ENCODE measurements at places on chromosomes 16 and 17. TPM values are rescaled to one million over a fixed set of nuclear protein-coding genes. Genes with fewer than 3 reads are reported as not detected.

Gene TNP2
- total RNA-seq = not detected

Gene C16orf89
- not detected for total RNA-seq

Gene GRAPL
- total RNA-seq = 3.2 TPM

GRCh38 chr17:46078675-46079074 is 79.6 kb downstream of the STH start:
- H3K36me3 ChIP-seq = peaks cover 22% of the 10 kb centered on the region
- no peak overlapping the region for H3K4me3 ChIP-seq
- peak overlapping the region; percentile 59 for H3K27ac ChIP-seq

GRCh38 chr16:24077292-24077691 is 178.8 kb upstream of the CACNG3 start:
- H3K27ac ChIP-seq = no peak overlapping the region
- H3K36me3 ChIP-seq = no peaks in the 10 kb centered on the region
- H3K4me1 ChIP-seq = peaks cover 25% of the 10 kb centered on the region
- no peaks in the 10 kb centered on the region for H3K27me3 ChIP-seq
- no peak overlapping the region for H3K4me3 ChIP-seq

- no peaks in the 10 kb centered on the region for H3K36me3 ChIP-seq
- H3K27me3 ChIP-seq = no peaks in the 10 kb centered on the region
- H3K4me3 ChIP-seq = no peak overlapping the region
- peaks cover 9% of the 10 kb centered on the region for H3K4me1 ChIP-seq
- H3K27ac ChIP-seq = no peak overlapping the region
- no peak for DNase-seq
These were observed 4.9 kb upstream of the CAMKK1 start for GRCh38 chr17:3897731-3898130.

Gene LITAFD
- not detected for total RNA-seq

DNA sequence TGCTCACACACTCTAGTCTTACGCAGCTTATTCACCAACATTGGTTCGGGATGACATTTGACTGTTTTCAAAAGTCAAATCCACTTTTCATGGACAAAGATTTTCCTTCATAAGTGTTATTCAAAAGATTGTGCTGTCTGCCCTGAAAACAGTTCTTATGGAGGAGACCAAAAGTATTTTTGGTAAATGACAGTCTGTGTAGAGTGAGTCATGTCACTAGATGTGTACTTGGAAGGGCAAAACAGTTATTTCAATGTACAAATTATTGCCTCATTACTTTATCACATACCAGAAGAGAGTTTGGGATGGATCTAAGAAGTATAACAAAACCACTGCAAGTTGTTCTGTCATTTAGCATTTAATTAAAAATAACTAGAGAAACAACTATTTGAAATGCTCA is 265.6 kb downstream of the CDH13 start:
- no peaks in the 10 kb centered on the region for H3K4me1 ChIP-seq
- H3K36me3 ChIP-seq = no peaks in the 10 kb centered on the region
- H3K27ac ChIP-seq = no peak overlapping the region
- DNase-seq = no peak
- H3K27me3 ChIP-seq = peaks cover under 1% of the 10 kb centered on the region
- H3K4me3 ChIP-seq = no peak overlapping the region

Gene GTF3C1
- total RNA-seq = 50.6 TPM

DNA sequence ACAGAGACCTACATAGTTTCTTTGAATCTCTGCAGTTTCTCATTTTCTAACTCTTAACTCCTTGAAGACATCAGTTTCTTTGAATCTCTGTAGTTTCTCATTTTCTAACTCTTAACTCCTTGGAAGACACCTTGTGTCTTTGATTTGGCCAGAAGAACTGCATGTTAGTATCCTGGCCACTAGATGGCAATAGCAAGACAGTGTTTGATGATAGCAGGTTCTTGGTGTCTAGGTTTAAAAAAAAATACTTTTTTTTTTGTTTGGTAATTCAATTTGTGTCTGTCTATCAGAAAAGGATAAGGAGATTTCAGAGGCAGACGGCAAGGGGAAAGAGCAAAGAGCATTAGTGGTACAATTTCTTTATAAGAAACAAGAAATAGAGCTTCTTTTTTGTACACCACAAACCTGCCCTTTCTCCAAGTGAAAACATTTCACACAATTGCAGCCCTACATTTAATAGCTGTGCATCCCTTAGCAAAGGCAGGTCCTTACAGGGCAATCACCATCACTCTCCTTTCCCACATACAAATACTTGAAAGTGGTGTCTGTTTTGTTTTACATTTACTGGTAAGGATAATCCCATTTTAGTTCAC is 1324.9 kb upstream of the CDH8 start:
- H3K36me3 ChIP-seq = no peaks in the 10 kb centered on the region
- no peak overlapping the region for H3K4me3 ChIP-seq
- H3K27ac ChIP-seq = no peak overlapping the region
- H3K4me1 ChIP-seq = no peaks in the 10 kb centered on the region
- H3K27me3 ChIP-seq = no peaks in the 10 kb centered on the region

DNA sequence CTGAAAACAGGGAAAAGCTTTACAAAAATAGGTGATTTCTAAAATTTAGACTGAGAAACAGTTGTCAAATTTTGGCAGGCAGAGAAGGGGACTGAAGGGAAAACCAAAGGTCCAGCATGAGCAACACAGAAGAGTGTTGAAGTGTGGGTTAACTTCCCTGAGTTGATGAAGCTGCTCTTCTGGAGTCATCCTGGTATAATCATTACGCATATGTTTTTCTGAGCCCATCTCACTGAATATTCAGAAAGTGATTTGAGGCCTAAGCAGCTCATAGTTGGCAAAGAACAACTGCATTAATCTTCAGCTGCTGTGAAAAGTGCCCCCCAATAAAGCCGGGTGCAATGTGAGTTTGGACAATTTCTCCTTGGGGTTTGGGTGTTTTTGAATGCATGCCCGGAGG is 115.0 kb upstream of the RBBP6 start:
- H3K27me3 ChIP-seq = peaks cover 4% of the 10 kb centered on the region
- H3K36me3 ChIP-seq = no peaks in the 10 kb centered on the region
- H3K4me1 ChIP-seq = no peaks in the 10 kb centered on the region
- H3K4me3 ChIP-seq = no peak overlapping the region

Gene TMC8
- 140 TPM for total RNA-seq
